ENCODE measurements at places on chromosomes 1 and 21. TPM values are rescaled to one million over a fixed set of nuclear protein-coding genes. Genes with fewer than 3 reads are reported as not detected.
A peak's percentile ranks its signal among the peaks of the same experiment; 100 is the strongest.

LCA5L gene
- total RNA-seq, result 2.0 TPM

CDK18 gene
- 42.0 TPM for total RNA-seq

SYT2 gene
- total RNA-seq, result 0.03 TPM

FAM167B gene
- total RNA-seq, result 1.4 TPM

AJAP1 gene
- total RNA-seq, result not detected

SUSD4 gene
- total RNA-seq, result 24.8 TPM

DNA sequence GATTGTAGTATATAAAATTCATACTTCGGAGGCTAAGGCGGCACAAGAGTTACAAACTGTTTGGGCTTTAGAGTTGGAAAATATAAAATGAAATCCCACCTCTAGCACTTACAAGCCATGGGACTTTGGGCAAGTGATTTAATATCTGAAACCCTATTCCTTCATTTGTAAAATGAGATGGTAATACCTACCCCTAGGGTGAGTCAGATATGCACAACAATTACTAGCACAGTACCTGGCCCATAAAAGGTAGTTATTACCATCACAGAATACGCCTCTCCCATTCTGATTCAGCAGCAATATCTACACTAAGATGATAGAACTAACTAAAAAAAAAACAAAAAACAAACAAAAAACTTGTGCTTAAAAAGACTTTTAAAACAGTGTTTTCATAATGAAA is 3.5 kb downstream of the KLHL12 start:
- peaks cover 23% of the 10 kb centered on the region for H3K36me3 ChIP-seq
- no peaks in the 10 kb centered on the region for H3K27me3 ChIP-seq
- H3K4me3 ChIP-seq, result no peak overlapping the region
- no peak overlapping the region for H3K27ac ChIP-seq
- no peaks in the 10 kb centered on the region for H3K4me1 ChIP-seq
- no peak for DNase-seq

- H3K27ac ChIP-seq, result no peak overlapping the region
- no peak overlapping the region for H3K4me3 ChIP-seq
- H3K27me3 ChIP-seq, result peaks cover 55% of the 10 kb centered on the region
- DNase-seq, result no peak
- no peaks in the 10 kb centered on the region for H3K36me3 ChIP-seq
Measured at GRCh38 chr21:38664315-38664714, 141.4 kb upstream of the ETS2 start.

GRCh38 chr21:37430184-37430821 is 63.7 kb downstream of the DYRK1A start:
- H3K36me3 ChIP-seq, result no peaks in the 10 kb centered on the region
- peak overlapping the region; percentile 81 for H3K27ac ChIP-seq
- H3K27me3 ChIP-seq, result no peaks in the 10 kb centered on the region

DNA sequence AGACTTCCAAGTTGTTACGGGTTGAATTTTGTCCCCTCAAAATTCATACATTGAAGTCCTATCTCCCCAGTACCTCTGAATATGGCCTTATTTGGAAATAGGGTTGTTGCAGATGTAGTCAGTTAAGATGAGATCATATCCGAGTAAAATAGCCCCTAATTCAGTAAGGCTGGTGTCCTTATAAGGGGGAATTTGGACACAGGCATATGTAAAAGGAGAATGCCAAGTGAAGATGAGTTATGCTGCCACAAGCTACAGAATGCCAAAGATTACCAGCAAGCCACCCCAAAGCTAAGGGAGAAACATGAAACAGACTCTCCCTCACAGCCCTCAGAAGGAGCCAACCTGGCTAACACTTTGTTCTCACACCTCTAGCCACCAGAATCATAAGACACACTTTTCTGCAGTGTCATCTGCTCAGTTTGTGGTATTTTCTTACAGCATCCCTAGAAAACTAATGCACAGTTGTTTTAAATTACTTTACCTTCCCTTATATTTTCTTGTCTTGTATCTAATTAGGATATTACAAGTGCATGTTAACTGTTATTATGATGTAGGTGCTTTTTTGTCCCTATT is 43.3 kb upstream of the PRDX6 start:
- peaks cover 25% of the 10 kb centered on the region for H3K4me1 ChIP-seq
- H3K27me3 ChIP-seq, result no peaks in the 10 kb centered on the region
- no peak for DNase-seq
- no peak overlapping the region for H3K27ac ChIP-seq

DNA sequence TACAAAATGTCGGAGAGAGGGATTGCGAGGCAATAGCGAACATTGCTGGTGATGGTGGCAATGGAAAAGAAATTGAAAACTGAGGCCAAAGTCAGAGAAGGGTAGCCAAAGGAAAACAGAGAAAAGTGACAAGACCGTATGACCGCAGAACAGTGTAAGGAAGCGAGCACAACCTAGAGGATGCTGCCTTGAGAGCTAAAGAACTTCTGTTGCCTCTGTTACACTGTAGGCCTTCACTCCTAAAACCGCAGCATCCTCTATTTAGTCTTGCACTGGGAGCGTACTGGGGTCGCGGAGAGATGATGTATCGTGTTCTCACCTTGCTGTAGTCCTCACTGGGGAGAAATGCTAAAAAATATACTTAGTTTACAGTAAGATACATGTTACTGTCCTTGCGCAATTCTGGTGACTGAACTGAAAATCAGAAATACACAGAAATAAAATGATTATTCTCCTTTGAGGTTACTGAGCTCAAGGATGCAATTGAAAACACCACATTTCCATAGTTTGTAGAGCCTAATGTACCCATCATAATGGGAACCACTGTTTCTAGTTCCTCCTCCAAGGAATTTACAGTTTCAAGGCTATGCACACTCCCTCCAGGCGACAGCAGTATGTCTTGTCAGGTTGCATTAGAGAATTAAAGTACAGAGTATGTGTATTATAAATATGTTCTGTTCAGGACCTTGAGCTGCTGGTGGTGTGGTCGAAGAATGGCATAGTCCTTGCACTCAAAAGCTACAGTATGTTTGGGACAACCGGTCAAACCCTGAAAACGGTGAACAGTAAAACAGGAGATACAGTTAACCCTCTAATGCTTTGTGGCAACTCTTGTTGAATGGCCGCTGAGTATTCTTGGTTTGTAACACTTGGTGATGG is 1.3 kb downstream of the NEK7 start:
- H3K36me3 ChIP-seq, result no peaks in the 10 kb centered on the region
- H3K27me3 ChIP-seq, result no peaks in the 10 kb centered on the region

GRCh38 chr1:9200441-9200840 is 34.1 kb upstream of the H6PD start:
- peaks cover 12% of the 10 kb centered on the region for H3K4me1 ChIP-seq
- H3K27me3 ChIP-seq, result peaks cover 82% of the 10 kb centered on the region
- no peak overlapping the region for H3K27ac ChIP-seq
- DNase-seq, result no peak

DNA sequence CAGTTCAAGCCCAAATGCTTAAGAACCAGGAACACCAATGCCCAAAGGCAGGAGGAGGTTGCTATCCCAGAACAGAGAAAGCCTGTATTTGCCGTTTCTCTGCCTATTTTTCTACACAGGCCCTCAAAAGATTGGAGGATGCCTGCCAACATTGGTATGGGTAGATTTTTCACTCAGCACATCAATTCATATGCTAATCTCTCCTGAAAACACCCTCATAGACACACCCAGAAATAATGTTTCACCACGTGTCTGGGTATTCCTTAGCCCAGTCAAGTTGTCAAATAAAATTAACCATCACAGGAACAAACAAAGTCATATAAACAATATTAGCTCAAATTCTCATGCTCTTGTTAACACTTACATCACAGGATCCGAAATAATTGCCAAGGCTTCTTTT is 121.9 kb downstream of the RGS21 start:
- no peaks in the 10 kb centered on the region for H3K36me3 ChIP-seq
- H3K4me1 ChIP-seq, result peaks cover 12% of the 10 kb centered on the region
- H3K27ac ChIP-seq, result no peak overlapping the region
- no peaks in the 10 kb centered on the region for H3K27me3 ChIP-seq

GRCh38 chr1:86862920-86863319 is 51.0 kb downstream of the SELENOF start:
- H3K36me3 ChIP-seq, result peaks cover 5% of the 10 kb centered on the region
- peak; percentile 9 for DNase-seq
- H3K4me1 ChIP-seq, result peaks cover 6% of the 10 kb centered on the region

DNA sequence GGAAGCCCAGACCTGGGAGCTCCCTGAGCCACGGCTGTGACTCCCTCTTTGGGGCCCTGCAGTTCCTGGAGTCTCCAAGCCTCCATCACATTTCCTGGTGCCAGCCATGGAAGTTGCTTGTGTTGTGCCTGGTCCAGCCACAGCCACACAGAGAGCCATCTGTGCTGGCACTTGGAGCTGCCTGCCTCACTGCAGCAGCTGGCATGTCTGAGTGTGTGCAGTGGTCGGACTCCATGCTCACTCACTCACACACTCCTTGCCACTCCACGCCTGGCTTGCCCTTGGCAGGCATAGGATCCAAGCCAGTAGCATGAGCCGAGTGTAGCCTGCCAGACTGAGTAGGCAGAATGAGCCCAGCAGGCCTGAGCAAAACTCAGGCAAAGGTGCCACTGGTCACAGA is 516.3 kb upstream of the BEND5 start:
- H3K36me3 ChIP-seq, result no peaks in the 10 kb centered on the region
- no peak overlapping the region for H3K27ac ChIP-seq
- no peak overlapping the region for H3K4me3 ChIP-seq
- H3K27me3 ChIP-seq, result no peaks in the 10 kb centered on the region

DNA sequence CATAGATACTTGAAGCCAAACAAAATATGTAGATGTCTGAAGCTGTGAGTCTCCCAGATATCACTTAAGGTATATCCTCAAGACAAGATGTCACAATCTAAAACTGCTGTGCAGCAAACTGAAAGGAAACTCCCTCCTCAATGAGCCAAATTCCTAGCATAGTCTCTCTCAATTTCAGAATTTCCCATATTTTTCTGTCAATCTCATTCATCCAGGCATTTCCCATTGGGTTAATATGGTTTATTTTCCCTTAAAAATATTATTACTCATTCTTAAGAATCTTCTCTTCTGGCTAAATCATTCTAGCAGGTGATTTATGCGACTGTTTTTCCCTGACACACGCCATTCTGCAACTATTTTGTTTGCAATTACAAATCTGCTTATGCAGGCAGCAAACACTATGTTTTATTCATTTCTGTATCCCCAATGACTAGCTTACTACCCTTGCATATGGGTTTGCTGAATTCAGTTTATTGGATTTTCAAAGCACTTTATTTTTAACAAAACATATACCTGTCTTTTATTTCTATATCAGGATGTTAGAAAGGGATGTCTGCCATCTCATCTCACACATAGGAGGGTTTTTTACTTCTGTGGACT is 69.9 kb downstream of the TNFSF4 start:
- H3K27ac ChIP-seq, result no peak overlapping the region
- DNase-seq, result peak; percentile 41
- H3K27me3 ChIP-seq, result no peaks in the 10 kb centered on the region
- H3K36me3 ChIP-seq, result no peaks in the 10 kb centered on the region

DNA sequence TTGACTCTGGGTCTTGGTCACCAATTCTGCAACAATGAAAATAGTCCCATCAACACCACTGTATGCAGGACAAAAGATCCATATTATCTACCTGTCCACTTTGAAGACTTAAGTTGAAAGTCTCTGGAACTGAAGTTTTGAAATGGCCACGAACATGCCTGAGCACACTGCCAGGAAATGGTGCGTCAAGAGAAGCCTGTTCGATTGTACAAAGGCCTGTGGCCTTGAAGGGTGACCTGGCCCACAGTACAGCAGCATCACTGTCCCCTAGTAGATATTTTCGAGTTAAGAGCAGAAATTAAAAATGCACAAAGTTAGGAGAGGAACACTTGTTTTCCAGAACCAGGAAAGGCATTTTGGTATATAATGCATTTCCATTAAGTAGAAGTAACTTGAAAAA is 78.5 kb downstream of the BACH1 start:
- no peaks in the 10 kb centered on the region for H3K36me3 ChIP-seq
- H3K27me3 ChIP-seq, result no peaks in the 10 kb centered on the region
- DNase-seq, result no peak
- H3K4me3 ChIP-seq, result no peak overlapping the region
- H3K27ac ChIP-seq, result no peak overlapping the region

GRCh38 chr1:234408757-234409156 is 35.5 kb downstream of the COA6 start:
- H3K4me3 ChIP-seq, result no peak overlapping the region
- no peak for DNase-seq
- no peak overlapping the region for H3K27ac ChIP-seq
